ENCODE measurements at places on chromosomes 3 and 15.

- DNase-seq: no peak
Observed at GRCh38 chr15:36612063-36612788, 32.8 kb downstream of the CDIN1 start.

DNA sequence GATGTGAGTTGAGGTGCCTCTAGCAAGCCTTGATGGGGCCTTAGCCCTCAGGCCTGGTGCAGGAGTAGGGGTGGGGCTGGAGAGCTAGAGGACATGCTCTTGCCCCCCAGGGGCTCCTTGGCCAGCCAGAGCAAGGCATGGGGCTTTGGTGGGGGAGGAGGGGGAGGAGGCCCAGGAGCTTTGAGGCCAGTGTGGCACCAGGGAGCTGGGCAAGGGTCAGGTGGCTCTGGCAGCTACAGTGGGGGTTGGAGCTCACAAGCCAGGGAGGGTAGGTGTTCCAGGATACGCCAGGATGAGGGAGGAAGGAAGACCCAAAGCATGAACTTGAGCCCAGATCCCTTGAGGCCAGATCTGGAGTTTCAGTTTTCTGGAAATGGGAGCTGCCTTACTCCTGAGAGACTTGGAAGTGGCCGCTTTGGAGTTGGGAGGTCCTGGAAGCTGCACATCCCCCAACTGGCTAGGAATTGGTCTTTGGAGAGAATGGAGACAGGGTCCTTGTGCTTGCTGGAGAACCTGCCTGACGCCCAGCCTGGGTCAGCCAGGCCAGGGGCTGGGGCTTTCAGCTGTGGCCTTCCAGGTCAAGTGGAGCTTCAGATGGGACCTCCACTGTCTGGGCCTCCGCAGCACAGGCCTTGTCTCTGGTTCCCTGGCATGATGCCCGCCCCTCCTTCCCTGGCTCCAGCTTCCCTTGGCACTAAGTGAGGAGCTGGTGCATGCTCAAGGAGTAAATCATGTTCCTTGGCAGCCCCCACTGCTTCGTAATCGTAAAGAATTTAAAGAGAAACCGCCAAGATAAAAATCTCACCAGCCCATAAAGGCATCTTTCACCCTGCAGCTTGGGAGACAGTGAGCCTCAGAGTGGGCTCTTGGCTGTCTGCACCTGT is 8.7 kb downstream of the SEMA3F start:
- DNase-seq: no peak

DNA sequence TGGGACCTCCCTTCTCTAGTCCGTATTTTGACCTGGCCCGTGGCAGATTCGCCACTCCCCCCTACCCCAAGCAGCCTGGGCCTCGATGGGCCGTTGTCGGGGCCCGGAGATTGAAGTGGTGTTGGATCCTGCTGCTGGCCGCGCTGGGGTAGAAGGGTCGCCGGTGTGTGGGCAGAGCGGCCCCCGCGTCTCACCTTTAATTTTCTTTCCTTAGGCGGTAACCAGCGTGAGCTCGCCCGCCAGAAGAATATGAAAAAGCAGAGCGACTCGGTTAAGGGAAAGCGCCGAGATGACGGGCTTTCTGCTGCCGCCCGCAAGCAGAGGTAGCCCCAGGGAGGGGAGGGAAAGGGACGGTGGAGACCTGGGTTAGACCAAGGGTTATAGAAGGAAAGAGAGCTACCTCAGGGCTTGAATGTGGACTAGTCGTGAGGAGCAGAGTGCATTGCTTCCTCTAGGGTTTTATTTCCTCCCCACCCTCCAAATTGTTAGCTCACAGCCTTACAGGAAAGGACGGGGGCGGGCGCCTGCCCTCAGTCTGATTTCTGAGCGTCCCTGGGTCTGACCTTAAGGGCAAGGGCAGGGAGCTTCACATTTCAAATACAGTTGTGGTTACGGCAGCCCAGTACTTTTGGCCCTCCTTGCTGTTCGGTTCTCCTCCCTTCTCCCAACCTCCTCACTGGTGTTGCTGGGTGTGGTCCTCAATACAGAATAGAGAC is 799 bp downstream of the SERF2 start:
- peak; percentile 41 for DNase-seq

- DNase-seq: no peak
Observed at GRCh38 chr3:134494495-134494894, 8.6 kb downstream of the CEP63 start.

DNA sequence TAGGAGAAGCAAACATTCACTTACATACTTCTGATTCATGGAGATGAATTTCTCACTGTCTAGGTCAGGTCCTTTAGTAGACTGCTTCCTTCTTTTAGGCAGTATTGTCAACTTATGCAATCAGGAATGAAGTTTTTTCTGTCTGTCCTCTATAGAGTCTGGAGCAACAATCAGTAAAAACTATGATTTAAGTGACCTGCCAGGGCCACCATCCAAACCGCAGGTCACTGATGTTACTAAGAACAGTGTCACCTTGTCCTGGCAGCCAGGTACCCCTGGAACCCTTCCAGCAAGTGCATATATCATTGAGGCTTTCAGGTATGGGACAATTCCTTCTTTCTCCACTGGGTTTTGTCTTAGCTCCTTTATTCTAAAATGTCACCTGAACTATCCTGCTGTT is 523.1 kb downstream of the ROBO2 start:
- no peak for DNase-seq

DNA sequence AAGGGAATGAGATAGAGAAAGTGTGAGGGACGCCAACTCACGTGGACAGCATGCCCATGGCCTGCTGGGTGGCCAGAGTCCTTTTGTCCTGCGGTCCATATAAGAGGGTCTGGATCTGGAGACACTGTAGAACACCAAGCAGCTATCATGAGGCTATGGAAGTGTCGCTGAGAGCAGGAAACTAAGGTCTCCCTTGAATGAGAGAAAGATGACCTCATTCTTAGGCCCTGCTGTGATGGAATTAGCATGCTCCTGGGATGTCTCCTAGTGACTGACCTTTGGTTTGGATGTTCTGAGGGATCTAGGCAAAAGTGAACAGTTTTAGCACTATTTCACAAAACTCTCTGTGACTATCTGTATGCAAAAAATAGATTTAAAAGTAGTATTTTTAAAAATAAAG is 34.4 kb downstream of the SYNM start:
- DNase-seq: no peak

DNA sequence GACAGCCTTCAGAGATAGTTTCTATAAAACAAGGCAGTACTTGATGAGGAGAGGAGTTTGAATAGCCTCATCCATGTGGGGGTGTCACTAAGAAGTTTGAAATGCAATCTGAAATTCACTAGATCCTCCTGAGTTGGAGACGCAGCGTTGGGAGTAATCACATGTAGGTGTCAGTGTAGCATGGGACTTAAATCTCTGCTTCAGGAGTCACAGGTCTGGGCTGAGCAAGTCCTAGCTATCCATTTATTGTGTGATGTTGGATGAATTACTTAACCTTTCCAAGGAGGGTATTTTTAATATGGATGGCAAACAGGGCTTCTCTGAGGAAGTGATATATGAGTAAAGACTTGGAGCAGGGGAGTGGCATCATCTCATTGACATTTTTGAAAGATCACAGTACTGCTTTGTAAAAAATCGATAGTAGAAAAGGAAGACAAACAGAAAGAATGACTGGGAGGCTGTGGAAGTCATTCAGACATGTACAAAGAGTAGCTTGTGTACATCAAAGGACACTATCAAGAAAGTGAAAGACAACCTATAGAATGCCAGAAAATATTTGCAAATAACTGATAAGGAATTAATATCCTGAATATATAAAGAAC is 17.1 kb downstream of the CP start:
- DNase-seq: no peak

DNA sequence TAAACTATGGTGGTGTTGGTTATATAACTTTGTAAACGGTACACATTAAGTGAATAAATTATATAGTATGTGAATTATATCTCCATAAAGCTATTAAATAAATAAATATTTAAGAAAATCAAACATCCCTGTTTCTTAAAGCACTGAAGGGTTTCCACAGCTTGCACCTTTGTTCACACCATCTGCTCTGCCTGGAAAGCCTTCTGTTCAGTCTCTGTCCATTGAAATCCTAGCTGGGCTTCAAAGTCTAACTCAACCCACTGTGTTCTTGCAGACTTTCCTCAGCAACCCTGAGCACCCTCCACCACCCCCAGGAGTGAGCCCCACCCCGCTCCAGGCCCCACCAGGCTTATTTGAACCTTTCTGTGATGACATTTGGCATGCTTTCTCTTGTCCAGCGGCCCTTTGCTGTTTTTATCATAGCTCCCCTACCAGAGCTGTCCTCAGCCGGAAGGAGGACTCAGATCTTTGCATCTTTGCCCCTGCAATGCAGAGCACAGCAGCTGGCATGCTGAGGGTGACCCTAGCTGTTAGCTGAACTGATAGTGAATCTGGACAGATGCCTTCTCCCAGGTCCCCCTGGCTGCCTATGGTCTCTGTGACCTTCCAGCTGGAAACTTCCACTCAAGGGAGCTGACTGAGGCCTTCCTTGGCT is 105.2 kb downstream of the DAPK2 start:
- DNase-seq: no peak

DNA sequence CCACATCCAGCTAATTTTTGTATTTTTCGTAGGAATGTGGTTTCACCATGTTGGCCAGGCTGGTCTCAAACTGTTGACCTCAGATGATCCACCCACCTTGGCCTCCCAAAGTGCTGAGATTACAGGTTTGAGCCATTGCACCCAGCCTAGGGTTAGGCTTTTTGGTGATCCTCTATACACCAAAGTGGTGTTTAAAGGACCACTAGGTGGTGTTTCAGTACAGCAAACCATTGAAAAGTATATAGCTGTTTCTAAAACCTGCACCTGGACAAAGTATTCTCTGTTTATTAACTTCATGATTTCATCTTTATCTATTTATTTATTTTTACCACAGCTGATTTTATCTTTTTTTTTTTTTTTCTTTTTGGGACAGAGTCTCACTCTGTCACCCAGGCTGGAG is 68.4 kb downstream of the MINDY2 start:
- DNase-seq: no peak

GRCh38 chr3:8254489-8254888 is 247.1 kb upstream of the LMCD1 start:
- no peak for DNase-seq

DNA sequence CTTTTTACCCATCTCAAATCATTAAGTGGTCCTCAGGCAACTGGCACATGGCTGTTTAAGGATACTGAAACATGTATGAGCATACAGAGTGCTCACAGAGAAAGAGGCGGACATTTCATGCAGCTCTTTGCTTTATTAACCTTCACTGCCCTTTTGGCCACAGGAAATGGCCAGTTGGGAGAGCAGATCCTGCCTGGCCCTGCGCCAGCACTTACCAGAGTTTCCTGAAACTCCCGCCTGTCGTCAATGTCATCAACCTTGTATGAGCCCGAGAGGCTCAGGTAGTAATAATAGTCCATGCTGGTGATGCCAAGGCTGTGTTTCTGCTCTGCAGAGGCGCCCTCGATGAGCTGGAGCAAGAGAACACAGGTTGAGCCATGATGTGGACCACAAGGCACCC is 17.8 kb downstream of the LDHAL6B start:
- no peak for DNase-seq

GRCh38 chr15:47607695-47608094 is 109.6 kb upstream of the SEMA6D start:
- no peak for DNase-seq

DNA sequence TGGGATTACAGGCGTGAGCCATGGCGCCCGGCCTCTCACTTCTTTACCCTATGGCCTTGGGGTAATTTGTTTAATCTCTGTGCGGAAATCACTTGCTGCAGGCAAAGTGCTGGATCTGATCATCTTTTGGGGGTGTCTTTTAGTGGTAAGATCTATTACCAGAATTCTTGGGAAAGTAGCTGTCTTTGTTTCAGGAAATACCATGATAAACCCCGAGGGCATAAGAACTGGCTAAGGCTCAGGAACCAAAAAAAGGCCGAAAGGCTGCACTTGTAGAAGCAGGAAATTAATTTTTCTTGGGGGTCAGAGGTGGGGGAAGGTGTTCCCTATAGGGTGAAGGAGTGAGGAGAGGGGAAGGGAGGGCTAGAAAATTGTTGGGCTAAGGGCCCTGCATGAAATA is 22.7 kb upstream of the IGF2BP2 start:
- no peak for DNase-seq

DNA sequence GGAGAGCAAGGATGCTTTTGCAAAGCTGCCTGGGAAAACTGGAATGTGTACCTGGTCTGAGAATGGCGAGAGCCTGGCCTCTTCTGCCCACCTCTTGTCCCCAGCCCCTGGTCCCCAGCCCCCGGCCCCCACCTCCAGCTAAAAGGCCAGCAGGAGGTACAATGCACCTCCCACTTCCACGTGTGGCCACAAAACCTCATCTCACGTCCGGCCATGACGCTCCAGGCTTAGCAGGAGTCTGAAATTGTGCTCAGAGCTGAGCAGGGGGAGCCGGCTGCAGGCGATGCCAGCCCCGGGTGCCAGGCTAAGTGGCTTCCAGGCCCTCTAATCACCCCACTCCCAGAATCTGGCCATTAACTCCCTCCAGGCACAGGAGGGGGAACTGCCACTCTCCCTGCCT is 83.1 kb upstream of the PRR20G start:
- no peak for DNase-seq

DNA sequence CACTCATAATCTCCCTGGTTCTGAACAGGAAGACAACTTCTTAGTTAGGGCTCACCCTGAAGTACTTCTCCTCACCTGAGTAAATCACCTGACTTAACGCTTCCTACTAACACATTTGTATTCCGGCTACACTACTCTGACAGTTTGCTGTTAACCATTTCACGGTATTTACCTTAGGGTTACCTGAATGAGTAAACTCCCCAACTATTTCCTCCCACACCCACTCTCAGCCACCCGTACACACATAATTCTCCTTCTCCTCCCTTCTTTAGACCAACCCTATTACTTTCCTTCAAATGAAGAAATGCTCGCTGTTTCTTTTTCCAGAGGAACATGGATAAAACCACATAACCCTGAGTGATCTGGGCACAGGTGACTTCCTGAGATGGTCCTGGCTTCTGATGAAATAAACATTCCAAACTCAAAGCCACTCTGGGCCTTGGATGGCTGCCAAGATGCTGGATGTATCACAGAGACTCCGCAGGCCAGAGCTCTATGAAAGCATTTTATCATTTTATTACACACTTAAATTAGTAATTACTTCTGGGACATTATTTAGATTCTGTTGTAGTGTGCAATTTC is 183.6 kb upstream of the ATP11B start:
- DNase-seq: no peak

GRCh38 chr3:20222274-20222673 is 36.3 kb upstream of the SGO1 start:
- no peak for DNase-seq

GRCh38 chr3:89043406-89043932 is 64.0 kb upstream of the EPHA3 start:
- no peak for DNase-seq

GRCh38 chr3:132007617-132008016 is 27.2 kb downstream of the CPNE4 start:
- no peak for DNase-seq

DNA sequence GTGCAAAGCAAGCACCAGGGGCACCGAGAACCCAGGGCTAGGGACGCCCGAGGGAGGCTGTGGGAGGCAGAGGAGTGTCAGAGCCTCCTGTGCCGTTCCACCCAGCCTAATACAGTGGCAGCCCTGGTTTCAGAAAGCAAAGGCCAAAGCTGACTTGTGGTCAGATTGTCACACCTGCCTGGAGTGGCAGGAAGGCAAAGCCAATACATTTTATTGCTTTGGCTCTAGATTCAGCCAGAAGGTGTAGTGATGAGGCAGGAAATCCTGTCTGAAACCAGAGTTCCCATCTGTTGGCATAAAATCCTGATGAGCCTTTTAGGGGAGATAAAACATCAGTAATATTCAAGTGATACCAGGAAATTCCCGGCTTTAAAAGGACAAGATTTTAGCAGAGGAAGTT is 168.3 kb downstream of the SLCO3A1 start:
- DNase-seq: no peak

Measured in activated CD4-positive, alpha-beta T cell treated with anti-CD3 and anti-CD28 coated beads for 48 hours (primary cell).